ENCODE measurements at places on chromosomes 3 and 15. TPM values are rescaled to one million over a fixed set of nuclear protein-coding genes. Genes with fewer than 3 reads are reported as not detected.
A peak's percentile ranks its signal among the peaks of the same experiment; 100 is the strongest.

The IGSF10 gene
- 12.3 TPM for polyA plus RNA-seq

The ANKRD34C gene
- polyA plus RNA-seq: 0.02 TPM

DNA sequence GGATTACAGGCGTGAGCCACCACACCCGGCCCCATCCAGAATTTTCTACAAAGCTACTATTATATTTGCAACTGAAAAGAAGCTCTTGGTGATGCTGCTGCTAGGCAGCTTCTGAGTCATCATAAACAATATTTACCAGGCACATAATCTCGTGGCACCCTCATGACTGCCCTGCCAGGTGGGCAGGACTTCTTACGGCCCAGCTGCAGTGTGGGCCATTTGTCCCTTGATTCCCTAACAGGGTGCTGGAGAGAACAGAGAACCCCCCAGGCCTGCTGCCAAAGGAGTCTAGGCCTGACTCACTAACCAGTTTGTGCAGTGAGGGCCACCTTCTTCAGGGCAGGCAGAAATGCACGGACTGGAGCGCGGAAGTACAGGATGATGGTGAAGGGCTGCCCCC is 4.9 kb downstream of the EPB42 start:
- DNase-seq: no peak

DNA sequence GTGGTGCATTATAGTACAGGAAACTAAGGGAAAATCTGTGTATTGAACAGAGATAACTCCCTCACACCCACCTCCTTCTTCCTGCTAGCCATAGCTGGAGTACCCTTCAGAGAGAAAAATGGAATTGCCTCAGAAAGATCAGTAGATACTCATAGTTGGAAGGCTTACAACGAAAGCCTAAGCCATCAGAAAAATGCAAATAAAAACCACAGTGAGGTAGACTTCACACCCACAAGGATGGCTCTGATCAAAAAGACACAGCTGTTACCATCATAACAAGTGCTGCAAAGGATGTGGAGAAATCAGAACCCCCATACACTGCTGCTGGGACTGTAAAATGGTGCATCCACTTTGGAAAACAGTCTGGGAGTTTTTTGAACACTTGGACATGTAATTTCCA is 7.4 kb upstream of the DLG1 start:
- no peak for DNase-seq

The WNT5A gene
- polyA plus RNA-seq: 2.6 TPM

DNA sequence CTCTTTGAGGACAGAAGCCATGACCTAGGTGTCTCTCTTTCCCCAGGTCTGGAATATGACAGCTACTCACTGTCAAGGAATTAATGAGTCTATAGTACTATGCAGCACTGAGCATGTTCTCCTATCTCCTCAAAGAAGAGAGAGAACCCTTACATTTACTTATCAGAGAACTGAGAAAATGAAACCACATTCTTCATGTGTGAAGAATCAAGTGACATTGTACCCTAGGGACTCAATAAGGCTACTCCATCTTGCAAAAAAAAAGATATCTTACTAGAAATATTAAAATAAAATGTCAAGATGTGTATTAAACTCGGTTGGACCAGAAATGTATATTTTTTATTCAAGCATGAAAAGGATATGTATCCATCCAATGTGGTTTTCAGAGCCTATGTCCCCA is 133.2 kb upstream of the COL8A1 start:
- no peak for DNase-seq

- no peak for DNase-seq
Measured at GRCh38 chr3:126959921-126960603, 22.9 kb upstream of the PLXNA1 start.

GRCh38 chr15:85852969-85853368 is 58.2 kb upstream of the KLHL25 start:
- no peak for DNase-seq

The SACM1L gene
- 17.0 TPM for polyA plus RNA-seq

DNA sequence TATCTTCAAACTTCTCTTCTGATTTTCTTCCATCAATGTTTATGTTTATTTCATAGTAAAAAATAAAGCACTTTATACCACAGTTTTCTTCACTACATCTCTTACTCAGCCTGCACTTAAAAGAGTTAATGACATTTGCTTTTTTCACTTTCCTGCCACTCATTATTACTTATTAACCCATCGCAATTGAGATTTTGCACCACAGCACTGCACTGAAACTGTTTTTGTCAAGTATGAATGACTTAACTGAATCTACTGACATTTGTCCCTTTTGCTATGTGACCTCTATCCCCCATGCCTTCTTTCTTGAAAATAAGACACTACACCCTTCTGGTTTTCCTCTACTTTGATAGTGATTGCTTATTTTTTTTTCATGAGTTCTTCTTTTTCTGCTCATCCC is 739.7 kb upstream of the DPPA4 start:
- no peak for DNase-seq

- peak; percentile 70 for DNase-seq
Measured at GRCh38 chr15:40092256-40092978, 16.3 kb downstream of the BMF start.

GRCh38 chr3:57068437-57069089 is 8.1 kb downstream of the SPATA12 start:
- DNase-seq: peak; percentile 60

GRCh38 chr3:186318135-186318534 is 43.9 kb downstream of the DGKG start:
- no peak for DNase-seq

- no peak for DNase-seq
Measured at GRCh38 chr15:70604666-70605315, 158.6 kb downstream of the UACA start.

The GPR149 gene
- polyA plus RNA-seq: not detected

The FAM81A gene
- polyA plus RNA-seq: 1.0 TPM

DNA sequence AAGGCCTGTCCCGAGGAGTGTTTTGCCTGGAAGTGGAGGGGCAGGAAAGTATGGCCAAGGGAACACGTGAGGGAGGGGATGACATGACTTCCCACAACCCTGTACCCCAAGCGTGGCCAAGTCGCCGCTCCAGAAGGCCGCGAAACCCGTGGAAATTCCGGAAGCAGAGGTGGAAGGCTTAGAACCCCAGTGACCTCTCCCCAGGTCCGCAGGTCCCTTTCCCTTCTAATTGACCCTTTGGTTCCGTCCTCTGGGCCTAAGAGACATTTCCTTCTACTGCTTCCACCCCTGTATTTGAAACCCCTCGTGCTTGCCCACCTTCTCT is 548 bp upstream of the BTBD1 start:
- DNase-seq: no peak

The LRTM1 gene
- polyA plus RNA-seq: not detected

- no peak for DNase-seq
Measured at GRCh38 chr3:178629430-178630178, 93.4 kb downstream of the KCNMB2 start.

GRCh38 chr15:51170882-51171633 is 76.4 kb upstream of the TNFAIP8L3 start:
- no peak for DNase-seq

GRCh38 chr15:89576417-89576773 is 1.1 kb downstream of the TICRR start:
- DNase-seq: no peak

The WNT7A gene
- not detected for polyA plus RNA-seq

The SELENOS gene
- 52.3 TPM for polyA plus RNA-seq

GRCh38 chr15:69730281-69731080 is 277.9 kb downstream of the RPLP1 start:
- no peak for DNase-seq

The CKMT1B gene
- polyA plus RNA-seq: 2.7 TPM

The BLM gene
- 17.3 TPM for polyA plus RNA-seq

GRCh38 chr3:150094150-150094933 is 123.6 kb upstream of the PFN2 start:
- no peak for DNase-seq

DNA sequence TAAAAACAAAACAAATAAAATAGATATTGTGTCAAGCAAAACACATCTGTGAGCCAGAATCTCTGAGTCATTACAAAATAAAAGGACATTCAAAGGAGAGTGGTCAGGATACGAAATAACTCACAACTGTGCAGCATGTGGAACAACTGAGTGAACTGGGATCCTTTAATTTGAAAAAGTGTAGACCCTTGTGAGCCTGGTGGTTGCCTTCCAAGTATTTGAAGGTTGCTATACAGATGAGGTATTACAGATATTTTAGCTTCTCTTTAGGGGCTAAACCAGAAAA is 26.7 kb downstream of the KCNMB2 start:
- no peak for DNase-seq

DNA sequence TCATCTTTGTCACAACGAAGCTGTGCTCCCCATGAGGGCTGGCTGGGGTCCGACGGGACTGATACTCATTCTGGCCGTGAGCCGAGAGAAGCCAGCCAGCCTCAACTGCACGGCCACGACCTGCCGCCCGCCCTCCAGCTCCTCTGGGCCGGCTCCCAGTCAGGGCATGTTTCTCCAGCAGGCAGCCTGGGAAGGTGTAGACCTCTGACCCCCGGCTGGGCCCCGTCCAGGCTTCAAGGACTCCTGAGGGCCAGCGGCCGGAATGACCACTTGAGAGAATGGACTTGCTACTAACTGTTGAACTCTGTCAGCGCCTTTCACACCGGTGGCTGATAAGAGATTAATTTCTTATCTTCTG is 18.1 kb upstream of the MUC4 start:
- peak; percentile 40 for DNase-seq

DNA sequence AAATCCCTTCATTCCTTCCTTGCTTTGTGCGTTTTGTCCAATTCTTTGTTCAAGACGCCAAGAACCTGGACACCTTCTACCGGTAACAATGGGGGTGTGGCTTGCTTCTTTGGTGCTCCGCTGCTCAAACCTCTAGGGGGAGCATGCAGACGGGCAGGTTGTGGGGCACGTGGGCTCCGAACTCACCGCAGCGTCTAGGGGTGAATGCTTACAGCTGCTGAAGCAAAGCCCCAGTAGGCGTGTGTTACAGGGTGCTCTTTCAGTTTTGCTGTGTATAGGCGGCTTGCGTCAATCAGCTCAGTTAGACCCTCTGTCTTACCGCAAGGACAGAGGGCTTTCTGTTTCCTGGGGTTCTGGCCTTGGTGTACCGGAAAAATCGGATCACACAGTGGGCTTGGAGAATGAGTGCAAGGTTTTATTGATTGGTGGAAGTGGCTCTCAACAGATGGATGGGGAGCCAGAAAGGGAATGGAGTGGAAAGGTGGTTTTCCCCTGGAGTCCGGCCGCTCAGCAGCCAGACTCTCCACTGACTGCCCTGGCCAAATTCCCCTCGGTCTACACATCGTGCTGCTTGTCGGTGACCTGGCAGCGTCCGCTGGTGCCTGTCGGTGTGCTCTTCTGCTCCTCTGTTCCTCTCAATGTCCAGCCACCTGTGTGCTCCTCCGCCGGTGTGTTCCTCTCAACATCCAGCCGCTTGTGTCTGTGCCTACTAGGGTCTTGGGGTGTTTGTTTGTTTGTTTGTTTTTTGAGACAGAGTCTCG is 1.2 kb upstream of the LRRC34 start:
- DNase-seq: no peak
